Stimulated activated CD4-positive, alpha-beta T cell treated with anti-CD3 and anti-CD28 coated beads, Interleukin-12 subunit alpha, Interleukin-12 subunit beta, amount 100 ng/mL, for 4 hours (primary cell): ENCODE measurements at places on chromosomes 3 and 15.

- DNase-seq: no peak
These were observed 30.0 kb upstream of the CACNA1D start for GRCh38 chr3:53464424-53464823.

- DNase-seq: no peak
These were observed 247.3 kb upstream of the KCNH8 start for GRCh38 chr3:18900994-18901393.

GRCh38 chr3:184665101-184665500 is 46.8 kb downstream of the MAGEF1 start:
- no peak for DNase-seq

GRCh38 chr3:149575961-149576564 is 81.8 kb downstream of the WWTR1 start:
- no peak for DNase-seq

DNA sequence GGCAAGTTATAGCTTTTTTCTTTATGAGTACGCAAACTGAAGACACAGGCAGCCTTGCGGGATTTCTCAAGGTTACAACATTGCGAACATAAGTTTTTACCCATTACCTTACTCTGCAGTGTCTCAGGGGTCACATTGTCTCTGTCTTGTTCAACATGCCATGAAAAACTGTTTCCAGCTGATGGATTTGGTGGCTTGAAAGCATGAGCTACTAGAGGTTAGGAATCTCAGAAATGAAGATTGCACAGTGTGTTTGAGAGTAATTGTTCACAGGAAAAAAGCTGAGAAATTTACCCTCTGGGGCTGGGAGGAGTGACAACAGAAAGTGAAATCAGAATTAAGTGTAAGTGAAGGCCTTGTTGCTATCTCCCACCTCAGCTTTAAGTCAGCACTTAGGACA is 568.6 kb downstream of the TAFA4 start:
- no peak for DNase-seq

DNA sequence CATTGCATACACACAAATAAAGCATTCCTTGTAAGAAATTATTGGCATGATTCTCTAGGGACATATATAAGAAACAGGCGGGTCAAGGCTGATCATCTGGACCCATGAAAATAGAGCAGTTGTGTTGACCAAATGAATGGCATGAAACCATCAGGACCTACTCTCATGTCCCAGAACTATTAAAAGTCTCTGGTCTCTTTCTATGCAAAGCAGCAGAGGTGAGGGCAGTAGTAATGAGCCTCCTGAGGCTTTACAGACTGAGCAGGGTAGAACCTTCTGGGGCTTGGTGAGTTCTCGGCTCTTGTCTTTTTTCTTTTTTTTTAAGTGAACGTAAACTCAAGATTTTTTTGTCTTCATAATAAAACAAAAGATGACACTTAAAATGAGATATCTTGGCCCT is 9.3 kb downstream of the GLDN start:
- no peak for DNase-seq

GRCh38 chr3:18424729-18425640 is at the start of gene SATB1:
TSS of gene SATB1 (minus strand) at chr3:18425339. CDS start at chr3:18420967, 4,372 bp downstream.
- DNase-seq: peak; percentile 63

DNA sequence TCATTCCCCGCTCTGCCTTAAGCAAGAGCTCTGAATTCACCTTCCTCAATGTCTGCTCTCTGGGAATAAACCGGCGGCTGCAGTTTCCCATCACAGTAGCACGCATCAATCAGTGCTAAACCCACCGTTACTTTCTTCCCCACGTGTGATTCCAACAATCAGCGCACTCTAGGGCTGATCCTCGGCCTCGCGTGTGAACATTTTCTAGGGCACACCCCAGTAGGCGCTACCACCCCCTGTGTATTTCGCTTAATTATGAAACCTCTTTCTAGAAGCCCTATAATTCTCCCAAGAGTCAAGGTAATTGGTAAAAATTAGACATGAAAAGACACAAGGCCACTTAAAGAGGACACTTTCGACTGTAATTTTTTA is 87.5 kb downstream of the RFTN1 start:
- DNase-seq: no peak

DNA sequence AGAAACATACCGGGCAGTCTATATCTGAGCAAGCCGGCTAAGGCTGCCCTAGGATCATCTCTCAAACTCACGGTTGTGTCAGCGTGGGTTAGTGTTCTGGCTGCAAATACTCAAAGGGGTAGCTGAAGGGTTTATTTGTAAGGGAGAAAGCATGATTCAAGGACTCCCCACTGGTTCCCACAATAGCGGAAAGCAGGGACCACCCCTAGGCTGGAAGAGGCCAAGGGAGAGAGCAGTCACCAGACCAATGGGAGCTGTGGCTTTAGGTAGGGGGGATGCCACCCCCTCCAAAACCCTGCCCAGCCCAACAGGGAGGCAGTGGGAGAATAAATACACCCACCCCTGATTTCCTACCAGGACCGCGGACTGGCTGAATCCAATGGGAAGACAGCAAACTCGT is 7.3 kb upstream of the LMCD1 start:
- DNase-seq: no peak

DNA sequence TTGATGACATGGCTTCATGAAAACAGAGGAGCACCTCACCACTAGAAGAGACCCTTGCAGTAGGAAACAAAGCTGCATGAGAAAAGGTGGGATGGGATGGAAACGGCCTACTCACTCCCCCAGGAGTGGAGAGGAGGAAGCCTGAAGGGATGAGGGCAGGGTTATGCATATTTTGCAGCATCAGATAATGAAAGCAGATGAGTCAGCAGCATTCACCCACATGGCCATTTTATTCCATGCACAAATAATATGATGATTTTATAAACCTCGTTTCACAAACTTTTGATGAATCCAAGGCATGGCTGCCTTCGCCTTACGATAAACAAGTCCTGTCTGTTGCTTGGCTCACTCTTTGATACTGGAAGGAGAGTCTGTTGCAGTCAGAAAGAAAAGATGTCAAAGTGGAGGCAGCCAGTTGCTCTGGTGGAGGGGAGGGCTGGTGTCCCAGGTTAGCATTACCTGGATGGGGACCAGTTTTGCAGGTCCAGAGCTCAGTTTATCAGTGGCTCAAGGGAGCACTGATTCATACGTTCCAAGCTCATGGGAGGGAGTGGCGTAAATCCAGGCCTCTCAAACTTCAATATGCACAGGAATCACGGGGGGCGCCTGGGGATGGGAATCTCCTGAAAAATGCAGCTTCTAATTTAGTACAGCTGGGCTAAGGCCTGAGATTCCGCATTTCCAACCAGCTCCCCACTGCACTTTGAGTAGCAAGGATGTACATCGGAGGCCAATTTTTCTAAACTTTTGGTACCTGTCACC is 9.2 kb upstream of the EHD4 start:
- no peak for DNase-seq

- DNase-seq: no peak
These were observed 36.0 kb downstream of the SHQ1 start for GRCh38 chr3:72812201-72812600.

GRCh38 chr3:171452328-171452727 is 7.9 kb downstream of the TNIK start:
- DNase-seq: no peak

DNA sequence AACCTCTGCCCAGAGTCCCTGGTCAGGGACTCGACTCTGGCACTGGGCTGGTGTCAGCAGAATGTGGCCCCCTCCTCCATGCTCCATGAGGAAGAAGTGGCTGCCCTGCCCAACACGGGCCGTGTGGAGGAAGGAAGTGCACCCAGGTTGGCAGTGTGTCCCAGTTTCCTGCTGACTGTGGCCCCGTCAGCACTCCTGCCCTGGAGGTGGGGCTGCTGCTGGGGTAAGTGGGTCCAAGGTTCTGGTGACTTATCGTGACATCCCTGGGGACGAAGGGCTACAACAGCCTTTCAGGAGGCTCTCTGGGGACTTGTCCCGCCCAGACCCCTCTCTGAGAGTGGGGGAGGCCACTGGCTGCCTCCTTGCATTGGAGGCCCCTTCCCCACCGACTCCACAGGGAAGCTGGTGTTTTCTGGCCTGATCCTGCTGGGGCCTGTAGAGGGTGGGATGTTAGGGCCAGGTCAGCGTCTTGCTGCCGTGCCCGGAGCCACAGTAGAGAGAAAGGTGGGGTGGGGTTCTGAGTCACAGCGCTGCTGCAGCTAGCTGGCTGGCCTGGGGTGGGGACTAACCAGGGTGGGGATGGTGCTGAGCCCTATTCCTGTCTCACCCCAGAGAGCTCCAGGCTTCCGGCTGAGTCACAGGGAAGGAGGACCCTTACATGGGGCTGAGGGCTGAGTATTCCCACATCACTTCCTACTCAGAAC is 10.5 kb downstream of the SEMA4B start:
- no peak for DNase-seq

DNA sequence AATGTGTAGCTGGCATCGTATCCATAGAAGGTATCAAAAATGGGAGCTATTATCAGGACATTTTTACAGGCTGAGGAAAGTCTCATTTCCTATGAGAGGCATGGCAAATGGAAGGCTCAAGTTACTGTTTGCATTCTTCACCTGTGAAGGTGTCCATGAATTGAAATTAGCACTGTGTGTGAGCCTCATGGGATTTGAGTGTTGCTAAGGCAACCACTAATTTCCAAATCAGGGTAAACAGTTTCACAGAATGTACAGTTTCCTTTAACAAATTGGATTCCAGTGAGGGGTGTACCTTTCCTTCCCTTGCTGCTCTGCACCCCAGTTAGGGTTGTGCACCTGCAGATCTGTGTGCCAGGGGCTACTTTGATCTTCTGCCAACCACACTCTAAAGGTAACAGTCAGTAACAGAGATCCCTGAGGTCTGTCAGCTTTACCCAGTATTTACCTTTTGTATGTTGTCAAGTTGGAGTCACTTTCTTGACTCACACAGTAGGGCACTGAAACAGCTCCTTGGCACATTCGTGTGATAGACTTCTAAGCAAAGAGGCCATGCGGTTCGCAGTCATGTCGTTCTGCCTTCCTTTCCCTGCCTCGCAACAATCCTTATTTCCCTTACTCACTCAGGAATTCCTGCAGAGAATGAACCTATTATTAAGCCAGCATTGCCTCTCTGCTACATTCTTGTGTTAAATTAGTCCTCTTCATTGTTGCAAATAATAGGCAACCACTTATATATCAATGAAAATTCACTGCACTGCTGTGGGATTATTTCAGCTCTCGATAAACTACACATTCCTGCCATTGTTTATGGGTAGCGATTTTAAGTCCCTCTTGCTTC is 129.8 kb upstream of the GBE1 start:
- no peak for DNase-seq

DNA sequence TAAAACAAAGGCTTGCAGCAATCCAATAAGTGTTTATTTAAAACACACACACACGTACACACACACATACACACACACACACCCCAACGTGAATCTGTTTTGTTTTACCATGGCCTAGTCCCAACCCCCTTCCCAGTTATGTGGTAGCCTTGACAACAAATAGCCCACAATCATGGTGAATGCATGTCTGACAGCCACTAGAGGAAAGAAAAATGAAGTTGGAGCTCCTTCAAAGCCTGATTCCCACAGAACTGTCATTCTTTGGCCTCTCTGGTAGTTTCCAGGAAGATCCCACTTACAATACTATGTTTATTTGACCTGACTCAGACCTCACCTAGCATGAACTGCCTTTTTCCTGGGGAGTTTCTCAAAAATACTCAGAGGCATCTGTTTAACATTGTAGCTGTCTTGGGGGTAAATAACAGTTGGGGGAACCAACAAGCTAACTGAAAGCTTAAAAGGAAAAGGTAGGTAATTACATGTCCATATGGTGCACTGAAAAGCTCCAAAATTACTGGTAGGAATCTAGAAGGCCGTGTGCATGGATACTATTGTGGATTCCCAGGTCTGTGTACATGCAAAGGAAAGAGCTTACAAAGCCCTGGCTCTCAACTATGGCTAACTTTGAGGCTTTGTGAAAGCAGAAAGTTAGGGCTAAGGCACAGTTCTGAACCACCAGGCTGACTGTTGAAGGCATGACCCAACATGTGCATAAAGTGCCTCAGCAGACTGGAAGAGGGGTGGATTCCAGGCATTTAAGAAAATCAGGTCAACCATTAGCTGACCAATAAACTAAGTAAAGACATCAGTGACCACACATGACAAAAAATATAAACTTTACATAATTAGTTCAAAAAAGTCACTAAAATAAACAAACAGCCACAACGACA is 65.3 kb downstream of the FAIM start:
- no peak for DNase-seq

DNA sequence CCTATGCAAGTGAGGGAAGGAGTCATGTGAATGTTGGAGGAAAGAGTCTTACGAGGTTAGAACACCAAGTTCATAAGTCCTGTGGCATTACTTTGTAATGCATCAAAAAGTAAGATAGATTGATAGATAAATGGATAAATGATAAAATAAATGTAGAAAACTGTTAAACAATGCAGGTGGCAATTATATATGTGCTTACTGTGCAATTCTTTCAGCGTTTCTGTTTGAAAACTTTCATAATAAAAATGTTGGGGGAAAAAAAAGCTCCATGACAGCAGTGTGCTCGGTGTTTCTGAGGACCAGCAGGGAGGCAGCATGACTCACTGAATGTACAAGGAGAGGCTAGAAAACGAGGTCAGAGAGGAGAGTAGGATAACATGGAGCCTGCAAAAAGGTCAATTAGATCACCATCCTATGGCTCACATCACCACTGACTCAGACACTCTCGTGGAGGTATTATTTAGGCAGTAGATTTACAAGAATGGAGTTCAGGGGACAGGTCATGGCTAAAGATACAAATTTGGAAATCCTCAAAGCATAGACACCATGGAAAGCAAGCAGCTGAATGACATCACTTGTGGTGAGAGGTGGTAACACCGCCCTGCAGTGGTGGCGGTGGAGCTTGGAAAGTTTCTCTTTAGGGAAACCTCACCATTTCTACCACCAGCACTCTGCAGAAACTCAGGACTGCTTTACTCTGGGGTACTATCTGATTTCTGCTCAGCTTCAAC is 219.8 kb downstream of the CTNNB1 start:
- DNase-seq: no peak

DNA sequence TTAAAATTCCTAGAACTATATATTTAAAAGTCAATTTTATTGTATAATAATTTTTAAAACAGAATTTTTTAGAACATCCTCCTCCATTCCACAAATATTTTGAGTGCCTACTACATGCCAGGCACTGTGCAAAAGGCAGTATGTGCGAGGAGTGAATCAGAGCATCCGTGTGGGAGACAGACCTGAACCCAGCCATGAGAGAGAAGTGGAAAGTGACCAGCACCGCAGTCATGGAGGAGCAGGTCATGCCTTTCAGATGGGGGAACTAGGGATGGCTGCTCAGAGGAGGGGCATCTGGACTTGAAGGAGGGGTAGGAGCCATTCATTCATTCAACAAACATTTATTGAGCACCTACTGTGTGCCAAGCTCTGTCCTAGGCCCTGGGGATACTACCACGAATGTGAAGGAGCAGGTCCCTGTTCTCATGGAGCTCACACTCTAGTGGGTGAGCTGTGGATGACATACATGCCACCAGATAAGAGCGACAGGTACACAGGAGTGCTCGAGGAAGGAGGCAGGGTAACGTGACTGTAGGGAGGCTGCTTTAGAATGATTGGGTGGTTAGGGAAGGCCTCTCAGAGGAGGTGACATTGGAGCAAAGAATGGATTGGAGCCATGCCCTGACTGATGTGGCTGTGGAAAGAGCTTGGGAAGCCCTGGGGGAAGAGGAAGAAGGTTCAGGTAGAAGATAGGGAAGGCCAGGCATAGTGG is 3.1 kb upstream of the CHRNA3 start:
- no peak for DNase-seq

- DNase-seq: no peak
These were observed 59.2 kb downstream of the OXSM start for GRCh38 chr3:25849091-25849490.
